Hypothalamus (tissue), 51 donors: ENCODE measurements at places on chromosomes 1 and 21.

DNA sequence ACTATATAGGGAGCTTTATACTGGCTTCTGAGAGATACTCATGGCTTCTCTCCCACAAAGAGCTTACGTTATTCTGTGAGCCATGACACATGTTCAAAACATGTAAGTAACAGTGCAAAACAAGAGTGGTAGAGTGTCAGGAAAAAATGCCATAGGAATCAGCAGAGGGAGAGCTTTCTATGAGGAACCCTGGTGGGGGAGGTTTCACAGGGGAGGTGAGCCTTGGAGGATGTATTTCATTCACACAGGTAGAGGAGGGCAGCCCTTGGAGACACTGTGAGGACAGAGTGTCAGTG is 72.7 kb upstream of the LYST start:
- DNase-seq: no peak

GRCh38 chr1:234691567-234691966 is 81.6 kb upstream of the IRF2BP2 start:
- no peak for DNase-seq

- DNase-seq: no peak
Observed at GRCh38 chr1:43978264-43978550, 803 bp upstream of the B4GALT2 start.

DNA sequence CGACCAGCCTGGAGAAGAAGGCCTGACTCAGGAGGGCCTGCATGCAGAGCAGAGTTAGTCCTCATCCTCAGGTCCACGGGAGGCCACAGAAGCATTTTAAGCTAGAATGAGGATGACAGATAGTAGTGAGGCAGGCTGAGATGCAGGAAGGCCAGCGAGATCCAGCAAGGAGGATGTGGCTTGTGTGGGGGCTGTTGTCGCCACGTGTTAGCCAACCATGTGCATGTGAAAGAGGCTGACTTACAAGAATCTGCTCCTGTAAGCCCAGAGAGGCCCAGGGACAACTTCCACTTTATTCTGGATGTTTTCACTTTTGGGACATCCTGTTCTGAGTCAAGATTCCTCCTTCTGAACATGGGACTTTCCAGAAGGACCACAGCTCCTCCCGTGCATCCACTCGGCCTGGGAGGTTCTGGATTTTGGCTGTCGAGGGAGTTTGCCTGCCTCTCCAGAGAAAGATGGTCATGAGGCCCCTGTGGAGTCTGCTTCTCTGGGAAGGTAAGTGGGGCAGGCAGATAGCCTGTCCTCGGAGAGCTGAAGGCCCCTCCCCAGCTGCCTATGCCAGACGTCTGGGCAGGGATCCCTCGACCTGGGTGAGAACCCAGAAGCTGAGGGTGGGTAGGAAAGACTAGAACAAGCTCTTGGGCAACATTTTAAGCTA is at the start of gene SLAMF8:
SLAMF8 (plus strand) TSS at position 433 of the 661 bp plus-strand sequence; CDS start at position 459, 26 bp downstream.
- no peak for DNase-seq

DNA sequence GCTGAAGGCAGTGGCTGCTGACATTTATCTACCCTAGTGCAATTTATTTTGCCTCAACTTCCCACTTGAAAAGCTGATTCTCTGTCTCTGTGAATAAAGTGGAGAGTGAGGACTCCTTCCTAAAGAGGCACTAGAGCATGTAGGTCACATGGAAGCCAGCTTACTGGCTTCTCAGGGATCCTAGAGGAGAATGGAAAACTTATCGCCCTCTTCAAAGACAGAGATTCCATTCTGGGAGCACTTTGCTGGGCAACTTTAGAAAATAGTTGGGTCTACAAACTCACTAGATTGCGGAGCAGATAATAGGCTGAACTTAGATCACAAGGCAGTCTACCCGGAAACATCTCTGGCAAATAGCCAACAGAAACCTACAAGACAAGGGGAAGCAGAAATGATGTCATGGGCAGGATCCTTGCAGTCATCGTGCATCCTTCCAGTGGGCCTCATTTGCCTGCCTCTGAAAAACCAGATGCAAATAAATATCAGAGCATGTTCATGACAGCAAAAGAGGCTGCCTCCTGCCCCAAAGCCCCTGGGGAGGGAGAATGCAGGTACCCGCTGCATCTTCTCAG is 104.8 kb upstream of the BARHL2 start:
- DNase-seq: no peak

DNA sequence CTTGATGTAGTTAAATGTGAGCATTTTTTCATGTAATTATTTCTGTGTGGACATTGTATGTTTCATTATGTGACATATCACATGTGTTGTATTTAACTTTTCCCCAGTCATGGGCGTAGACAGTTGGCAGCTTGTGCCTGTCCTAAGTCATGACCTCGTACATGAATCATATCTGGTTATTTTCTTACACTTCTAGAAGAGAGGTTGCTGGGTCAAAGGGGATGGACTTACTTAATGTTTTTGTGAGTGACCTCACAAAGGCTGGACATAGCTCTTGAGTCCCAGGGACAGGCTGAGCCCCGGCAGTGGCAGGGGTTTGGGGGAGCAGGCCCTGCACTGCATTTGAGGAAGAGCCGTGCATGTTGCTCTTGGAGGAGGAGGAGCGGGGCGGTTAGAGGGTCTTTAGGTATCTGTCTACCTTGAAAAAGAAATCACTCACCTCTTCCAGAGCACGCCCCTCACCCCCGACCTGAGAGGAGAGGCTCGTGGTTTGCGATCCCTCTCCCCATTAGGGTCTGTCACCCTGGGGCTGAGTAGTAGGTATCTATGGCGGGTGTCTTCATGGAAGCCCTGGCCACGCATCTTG is 16.4 kb downstream of the IFNGR2 start:
- no peak for DNase-seq

GRCh38 chr1:6303397-6304012 is 42.6 kb upstream of the GPR153 start:
- DNase-seq: no peak

DNA sequence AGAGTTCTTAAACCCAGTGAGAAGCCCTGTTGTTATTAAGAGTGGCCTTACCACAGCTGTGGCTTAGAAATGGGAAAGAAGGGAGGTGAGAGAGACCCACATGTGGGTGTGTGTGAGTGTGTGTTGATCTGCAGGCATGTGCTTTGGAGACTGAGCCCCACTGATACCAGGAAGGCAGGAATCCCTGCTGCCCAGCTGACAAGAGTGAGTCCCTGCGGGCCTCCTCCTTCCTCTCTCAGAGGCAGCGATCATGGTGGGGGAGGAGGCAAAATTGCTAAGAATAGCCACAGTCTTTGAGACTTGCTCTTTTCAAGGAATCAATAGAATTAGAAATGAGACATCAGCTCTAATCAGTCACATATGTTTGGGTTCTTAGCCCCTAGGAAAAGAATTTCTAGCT is 87.0 kb upstream of the WARS2 start:
- no peak for DNase-seq

- DNase-seq: no peak
Observed at GRCh38 chr21:19123053-19123452, 719.5 kb upstream of the TMPRSS15 start.

DNA sequence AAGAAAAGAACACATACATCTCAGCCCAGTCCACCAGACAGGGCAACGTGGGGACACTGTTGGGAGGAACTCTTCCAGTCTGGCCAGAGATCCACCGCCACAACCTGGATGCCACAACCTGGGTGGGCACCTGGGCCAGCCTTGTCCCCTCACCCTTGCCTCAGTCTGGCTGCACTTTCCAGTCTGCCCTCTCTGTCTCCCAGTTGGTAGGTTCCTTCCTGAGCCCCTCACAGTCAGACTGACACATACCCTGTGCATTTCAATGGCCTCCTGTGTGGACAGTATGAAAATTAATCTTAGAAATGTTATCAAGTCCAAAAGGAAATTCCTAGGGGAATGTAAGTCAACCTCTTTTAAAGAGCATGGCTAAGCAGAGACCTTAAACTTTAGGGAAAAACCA is 49.5 kb downstream of the DDX20 start:
- no peak for DNase-seq
